ENCODE measurements at places on chromosomes 1 and 21.

- DNase-seq: no peak
These were observed 355 bp downstream of the SHISAL2A start for GRCh38 chr1:52633291-52633754.

DNA sequence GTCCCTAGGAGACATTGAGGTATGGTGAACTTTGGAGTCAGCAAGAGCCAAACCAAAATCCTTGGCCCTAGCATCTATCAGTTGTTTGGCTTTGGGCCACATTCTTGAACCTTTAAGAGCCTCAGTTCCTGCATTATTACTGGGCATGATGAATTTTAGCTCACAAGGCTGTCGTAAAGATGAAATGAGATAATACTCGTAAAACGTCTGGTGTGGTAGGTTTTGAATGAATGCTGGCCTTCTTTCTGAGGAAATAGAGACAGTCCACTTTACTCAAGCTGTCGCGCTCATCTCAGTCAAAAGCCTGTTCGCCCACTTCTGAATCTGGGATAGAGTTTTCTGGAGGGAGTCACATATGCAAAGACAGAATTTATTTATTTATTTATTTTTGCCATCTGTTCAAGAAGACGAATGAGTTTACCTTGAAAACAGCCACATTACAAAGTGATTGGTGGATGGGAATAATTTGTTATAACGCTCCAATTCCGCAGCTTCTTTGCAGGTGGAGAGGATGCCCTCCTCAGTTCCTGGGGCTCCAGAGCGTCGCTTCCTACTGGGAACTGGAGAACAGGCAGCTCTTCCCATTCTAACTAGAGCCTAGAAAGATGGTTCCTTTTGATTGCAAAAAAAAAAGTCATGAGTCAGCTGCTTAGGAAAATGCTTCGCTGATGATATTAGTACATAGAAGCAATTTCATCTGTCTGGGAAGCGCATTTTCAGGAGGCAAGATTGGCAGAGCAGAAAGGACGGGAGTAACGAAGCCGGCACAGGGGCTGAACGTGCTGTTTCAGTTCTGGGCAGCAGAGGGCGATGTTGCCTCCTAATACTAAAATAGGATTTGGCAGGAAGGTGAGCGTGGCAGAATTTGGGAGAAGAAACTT, 49.9 kb upstream of the CYP2J2 start:
- peak; percentile 89 for DNase-seq

GRCh38 chr1:38817267-38818174, 42.1 kb downstream of the RRAGC start:
- DNase-seq: no peak

GRCh38 chr1:34984435-34984792, 733 bp downstream of the TMEM35B start:
- DNase-seq: no peak

DNA sequence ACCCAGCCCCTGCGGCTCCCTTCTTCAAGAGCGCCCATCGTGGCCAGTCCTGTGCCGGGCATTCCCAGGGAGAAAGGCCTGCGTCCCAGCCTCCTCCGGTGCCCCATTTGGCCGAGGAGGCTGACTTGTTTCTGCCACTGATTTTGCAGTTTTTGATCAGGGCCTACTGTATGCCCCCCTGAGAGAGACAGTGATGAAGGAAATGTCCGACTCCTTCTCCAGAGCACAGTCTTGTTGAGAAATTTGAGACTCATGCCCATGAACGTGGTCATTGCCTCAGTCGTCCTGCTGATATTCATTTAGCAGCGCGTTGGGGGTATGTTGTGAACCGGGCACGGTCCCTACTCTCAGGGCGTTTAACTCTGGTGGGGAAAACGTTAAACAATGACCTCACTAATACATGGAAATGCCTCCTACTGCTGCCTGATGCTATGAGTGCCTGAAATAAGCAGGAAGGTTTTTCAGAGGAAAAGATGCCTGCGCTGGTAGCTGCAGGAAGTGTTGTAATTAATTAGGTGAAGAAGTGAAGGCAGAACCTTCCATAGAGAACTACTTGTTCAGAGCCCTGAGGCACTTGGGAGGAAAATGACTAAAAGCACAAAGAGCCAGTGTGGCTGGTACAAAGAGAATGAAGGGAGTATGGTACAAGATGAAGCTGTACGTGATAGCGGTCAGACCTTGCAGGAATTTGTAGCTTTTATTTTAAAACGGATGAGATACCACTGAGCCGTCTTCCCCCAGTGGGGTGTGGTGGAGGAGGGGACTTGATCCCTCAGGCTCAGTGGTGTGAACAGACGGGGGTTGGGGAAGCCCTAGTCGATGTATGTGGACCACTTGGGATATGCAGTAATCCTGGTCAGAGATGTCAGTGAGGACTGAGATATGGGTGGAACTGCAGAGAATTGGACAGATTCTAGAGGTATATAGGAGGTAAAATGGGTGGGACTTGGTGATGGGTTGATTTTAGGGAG, 730 bp downstream of the ZCCHC17 start:
- DNase-seq: no peak

DNA sequence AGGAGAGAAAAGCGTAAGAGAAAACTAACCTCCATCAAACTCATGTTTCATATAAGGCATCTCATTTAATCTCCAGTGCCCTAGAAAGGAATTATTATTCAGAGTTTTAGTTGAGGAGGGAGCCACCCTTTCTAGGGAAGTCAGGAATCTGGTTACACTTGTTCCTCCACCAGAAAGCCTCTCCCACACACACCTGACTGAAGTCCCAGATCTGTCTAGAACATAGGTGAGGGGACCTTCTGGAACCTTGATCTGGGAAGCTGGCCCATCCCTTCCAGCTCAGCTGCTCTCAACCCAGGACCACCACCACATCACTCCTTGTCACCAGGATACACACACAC, 1.9 kb upstream of the DENND2D start:
- DNase-seq: no peak

- DNase-seq: no peak
These were observed 180.3 kb upstream of the RGS18 start for GRCh38 chr1:191977874-191978506.

DNA sequence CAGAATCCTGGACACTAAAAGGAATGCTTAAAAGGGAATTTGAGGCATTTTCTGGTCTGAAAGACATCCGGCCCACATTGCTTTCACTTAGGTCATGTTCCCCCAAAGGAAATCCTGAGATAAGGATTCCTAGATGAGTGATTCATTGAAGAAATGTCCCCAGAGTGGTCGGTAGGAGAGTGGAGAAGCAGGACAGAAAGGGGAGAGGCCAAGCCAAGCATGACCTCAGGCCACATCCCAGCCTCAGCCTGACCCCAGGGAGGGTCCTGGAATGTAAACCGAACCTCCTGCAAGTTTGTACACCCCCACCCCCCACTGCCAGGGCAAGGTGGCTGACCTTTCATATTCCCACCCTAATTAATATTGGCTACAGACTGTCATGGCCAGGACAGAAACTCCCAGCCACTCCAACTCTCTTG, 16.6 kb downstream of the HIVEP3 start:
- no peak for DNase-seq

GRCh38 chr1:67126974-67127373, 7.8 kb downstream of the C1orf141 start:
- DNase-seq: no peak
